NCI-H446 (cell line): ENCODE measurements at places on chromosomes 13 and 19.

DNA sequence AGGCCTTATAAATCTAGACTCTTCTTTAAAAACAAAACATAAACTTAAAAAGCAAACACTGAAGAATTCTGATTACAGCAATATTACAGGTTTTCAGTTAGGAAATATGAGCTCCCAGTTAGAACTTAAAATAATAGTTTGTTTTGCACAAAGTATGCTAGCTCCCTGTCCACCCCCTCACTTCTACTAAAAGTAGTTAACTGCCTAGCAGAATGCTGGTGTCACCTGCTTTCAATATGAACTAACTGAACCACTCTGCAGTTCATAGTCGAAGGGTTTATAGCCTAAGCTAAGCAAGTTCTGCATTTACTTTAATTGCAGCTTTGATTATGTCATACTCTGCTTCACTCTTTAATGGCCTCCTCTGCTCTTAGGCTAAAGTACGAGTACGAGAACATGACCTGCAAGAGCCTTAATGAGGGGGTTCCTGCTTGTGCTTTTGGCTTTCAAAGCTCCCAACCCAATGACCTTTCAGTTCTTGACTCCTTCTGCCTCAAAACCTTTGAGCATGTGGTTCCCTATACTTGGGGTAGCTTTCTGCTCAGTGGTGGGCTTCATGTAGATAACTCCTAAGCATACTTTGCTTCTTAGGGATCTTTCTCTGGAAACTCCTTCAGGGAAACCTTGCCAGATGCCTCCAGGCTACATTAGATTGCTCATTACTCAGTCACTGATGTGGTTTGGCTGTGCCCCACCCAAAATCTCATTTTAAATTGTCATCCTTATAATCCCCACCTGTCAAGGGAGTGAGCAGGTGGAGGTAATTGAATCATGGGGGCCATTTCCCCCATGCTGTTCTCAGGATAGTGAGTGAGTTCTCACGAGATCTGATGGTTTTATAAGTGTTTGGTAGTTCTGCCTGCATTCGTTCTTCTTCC, 278.9 kb upstream of the ARGLU1 start:
- no peak for DNase-seq

DNA sequence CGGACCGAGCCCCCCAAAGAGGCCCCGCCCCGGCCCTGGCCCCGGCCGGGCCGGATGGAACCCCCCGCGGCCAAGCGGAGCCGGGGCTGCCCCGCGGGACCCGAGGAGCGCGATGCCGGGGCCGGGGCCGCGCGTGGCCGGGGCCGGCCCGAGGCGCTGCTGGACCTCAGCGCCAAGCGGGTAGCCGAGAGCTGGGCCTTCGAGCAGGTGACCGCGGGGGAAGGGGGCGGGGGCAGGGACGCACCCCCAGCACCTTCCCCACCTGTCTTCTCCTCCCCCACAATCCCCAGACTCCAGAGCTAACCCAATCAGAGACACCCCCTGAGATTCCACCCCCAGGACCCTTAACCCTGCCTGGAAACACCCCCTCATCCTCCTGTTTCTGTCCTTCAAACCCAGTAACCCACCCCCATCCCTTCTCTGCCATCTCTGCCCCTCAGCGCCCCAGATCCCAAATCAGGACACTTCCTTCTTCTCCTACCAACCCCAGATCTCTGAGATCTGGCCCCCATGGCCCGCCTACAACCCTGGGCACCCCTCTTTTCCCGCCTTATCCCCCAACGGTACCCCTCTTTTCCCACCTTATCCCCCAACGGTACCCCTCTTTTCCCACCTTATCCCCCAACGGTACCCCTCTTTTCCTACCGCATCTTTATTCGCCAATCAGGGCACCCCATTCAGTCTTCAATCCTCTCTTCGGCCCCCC, 505 bp downstream of the ZSWIM4 start:
- no peak for DNase-seq

GRCh38 chr13:63011996-63012395, 1596.3 kb upstream of the PCDH20 start:
- DNase-seq, result no peak

DNA sequence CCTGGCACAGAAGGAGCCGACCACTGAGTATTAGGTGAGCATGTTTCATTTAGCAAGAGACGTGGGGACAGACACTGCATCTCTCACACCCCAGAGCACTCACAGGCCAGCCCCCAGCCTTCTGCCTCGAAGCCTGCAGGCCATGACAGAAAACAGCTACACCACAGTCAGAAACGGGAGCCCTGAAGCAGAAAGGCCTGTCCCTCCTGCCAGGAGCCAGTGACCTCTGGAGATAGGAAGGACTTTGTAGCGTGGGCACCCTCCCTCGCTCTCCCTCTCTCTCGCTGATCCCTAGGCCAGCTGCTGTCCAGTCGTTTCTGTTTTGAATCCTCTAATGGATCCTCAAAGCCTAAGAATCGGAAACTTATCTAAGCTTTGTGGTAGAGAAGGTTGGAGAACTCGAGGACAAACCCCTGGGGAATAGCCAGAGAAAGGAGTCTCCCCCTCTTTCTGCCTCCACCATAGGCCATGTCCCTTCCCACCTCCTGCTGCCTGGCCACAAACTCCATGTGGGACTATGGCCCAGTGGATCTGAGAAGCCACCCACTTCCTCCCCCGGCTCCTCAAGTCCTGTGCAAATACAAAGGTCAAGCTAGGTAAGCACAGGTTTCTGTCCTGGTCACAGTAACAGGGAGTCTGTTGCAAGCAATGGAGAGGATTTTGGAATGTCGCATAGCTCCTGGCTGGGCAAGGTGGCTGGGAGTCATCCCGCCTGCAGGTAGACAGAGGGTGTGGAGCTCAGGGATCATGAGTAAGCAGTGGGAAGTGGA, 95.1 kb downstream of the NUFIP1 start:
- DNase-seq, result no peak

DNA sequence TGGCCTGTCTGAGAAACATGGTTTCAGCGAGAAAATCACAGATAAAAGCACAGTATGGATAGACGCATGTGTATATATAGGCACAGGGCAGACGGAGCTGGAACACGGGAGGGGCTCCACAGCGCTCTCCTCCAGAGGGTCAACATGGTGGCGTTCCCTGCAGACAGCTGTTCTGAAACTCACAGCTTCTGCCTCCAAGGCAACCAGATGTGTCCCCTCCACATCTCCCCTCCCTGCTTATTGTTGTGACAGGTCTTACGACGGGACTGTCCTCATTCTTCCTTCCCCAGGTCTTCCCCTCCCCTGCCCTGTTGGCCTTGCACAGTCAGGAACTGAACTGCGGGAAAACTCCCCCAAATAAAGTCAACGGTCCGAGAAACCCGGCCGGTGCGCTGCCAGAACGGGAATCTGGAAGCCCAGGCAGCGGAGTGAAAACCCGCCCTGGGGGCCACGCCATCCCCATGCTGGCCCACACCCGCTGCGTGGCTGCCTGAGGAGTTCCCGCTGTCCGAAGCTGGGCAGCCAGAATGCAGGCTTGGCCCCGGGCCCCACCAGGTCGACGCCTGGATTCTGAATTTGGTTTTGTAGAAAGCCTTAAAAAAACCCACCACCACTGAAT, 2.6 kb upstream of the TIMM13 start:
- DNase-seq, result no peak

DNA sequence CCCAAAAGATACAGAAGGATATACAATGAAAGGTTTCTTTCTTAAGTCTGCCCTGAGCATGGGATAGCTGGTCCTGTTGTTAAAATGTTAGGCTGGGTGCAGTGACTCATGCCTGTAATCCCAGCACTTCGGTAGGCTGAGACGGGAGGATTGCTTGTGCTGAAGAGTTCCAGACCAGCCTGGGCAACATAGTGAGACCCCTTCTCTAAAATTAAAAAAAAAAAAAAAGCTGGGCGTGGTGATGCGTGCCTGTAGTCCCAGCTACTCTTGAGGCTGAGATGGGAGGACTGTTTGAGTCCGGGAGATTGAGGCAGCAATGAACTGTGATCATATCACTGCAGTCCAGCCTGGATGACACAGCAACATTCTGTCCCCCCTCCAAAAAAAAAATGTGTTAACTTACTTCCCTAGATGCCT, 52.5 kb upstream of the SHKBP1 start:
- no peak for DNase-seq

GRCh38 chr13:106416645-106417044, 118.8 kb downstream of the EFNB2 start:
- DNase-seq, result no peak

DNA sequence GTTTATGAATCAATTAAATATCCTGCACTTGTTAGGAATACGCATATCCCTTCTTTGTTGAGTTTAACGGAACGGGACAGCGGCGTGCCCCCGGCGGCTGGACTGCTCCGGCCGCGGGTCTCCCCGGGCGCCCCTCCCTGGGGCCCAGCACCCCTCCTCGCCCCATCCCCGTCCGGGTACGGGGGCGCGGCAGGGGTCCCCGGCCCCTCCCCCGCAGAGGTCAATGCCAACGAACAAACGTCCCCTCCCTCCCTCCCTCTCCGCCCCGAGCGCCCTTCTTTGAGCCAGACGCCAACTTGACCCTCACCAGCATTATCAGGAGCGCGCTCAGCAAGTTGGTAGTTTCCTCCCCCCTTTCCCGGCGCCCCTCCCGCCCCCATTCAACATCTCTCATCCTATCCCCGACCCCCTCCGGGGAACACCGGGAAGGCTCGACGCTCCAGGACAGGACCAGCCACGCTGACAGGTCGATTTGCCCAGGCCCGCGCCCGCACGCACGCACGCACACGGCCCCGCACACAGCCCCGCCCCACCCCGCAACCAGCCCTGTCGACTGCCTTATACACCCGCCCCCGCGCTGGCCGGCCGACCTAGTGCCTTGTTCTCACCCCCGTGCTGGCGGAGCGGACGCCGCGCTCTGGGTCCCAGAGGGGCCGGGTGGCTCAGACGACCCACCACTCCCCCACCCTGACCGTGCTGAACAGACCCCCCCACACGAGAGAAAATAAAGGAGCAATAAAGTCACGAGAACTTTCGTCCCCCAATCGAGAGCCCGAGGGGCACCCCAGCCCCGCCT, 5.0 kb downstream of the LYL1 start:
- no peak for DNase-seq

DNA sequence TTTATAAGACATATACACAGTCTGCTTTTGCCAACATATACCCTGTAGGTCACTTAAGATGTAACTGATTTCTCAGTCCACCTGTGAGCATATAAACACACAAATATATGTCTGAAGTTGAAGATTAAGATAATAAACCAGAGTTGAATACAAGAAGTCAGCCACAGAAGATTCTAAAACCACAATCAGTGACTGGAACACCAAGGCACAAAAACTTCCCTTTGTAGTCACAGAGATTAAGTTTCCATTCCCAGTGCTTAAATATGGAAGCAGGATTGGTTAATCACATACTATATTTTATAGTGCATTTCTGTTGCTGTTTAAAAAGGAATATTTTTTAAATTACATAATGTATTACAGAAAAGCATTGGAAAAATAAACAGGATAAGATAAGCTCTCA, 39.9 kb downstream of the MTMR6 start:
- DNase-seq, result no peak

DNA sequence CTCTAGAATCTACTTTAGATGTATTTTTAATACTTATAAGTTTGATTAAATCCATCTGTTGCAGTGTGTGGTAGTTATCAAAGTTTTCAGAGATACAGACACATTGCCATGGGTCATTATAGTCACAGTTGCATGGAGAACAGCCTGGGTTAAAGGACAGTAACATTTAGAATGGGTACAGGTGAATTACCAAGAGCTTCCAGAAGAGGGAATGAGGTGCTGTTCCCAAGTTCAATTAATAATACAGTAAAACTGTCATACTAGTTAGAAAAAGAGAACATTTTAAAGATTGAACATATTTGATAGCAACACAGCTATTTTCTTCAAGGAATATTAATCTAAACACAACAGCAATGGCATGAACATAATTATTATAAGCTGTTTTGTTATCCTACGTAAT, 322.6 kb upstream of the SLC10A2 start:
- DNase-seq, result no peak

DNA sequence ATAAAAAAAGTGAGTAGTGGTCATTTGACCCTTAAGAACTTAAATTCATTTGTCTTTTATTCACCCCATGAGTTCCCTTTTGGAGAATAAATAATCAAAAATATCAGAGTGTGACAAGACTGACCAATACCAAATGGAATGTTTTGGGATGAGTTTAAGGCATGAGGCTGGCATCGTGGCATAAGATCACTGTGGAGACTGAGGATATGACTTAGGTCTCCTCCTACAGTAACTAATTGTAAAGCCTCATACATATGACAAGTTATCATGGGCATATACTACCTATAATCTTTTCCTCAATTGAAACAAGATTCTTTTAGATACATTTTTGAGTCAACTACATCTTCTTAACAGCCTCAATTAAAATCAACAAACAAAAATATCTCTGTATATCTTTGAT, 782.0 kb downstream of the SLITRK1 start:
- no peak for DNase-seq

GRCh38 chr19:46863818-46864629, 3.2 kb downstream of the ARHGAP35 start:
- DNase-seq, result peak; percentile 55
